ENCODE measurements at places on chromosomes 5 and 9. TPM values are rescaled to one million over a fixed set of nuclear protein-coding genes. Genes with fewer than 3 reads are reported as not detected.

The GLRA1 gene
- total RNA-seq: not detected

The SPRY4 gene
- total RNA-seq: 4.8 TPM

The GLDC gene
- total RNA-seq: 55.9 TPM

The BNIP1 gene
- 6.9 TPM for total RNA-seq

The IL33 gene
- total RNA-seq: 20.0 TPM

The TAF11L10 gene
- total RNA-seq: not detected

GRCh38 chr5:55917402-55918086 is 66.4 kb downstream of the IL31RA start:
- no peak overlapping the region for H3K4me3 ChIP-seq
- H3K27me3 ChIP-seq: no peaks in the 10 kb centered on the region
- H3K36me3 ChIP-seq: no peaks in the 10 kb centered on the region
- no peak for DNase-seq

DNA sequence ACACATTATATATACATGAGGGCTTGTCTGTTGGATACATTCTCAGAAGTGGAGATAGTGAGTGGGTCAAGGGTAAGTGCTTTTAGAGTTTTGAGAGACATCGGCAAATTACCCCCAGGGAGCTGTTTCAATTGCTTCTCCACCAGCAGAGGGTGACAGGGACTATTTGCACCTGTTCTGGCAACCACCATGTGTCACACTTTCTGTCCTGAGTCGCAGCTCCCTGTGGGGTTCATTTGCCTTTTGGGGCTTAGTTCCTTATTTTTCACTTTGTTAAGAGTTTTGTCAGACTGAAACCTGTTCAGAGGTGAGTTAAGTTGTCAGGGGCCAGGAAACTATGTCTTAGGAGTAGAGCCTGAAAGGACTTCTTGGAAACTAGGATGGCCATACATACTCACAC is 20.1 kb upstream of the SLC36A1 start:
- H3K4me3 ChIP-seq: no peak overlapping the region
- DNase-seq: no peak
- H3K27me3 ChIP-seq: no peaks in the 10 kb centered on the region
- H3K36me3 ChIP-seq: no peaks in the 10 kb centered on the region
- H3K27ac ChIP-seq: no peak overlapping the region
- no peaks in the 10 kb centered on the region for H3K4me1 ChIP-seq

GRCh38 chr9:27828908-27829307 is 255.6 kb upstream of the C9orf72 start:
- no peak overlapping the region for H3K4me3 ChIP-seq
- H3K36me3 ChIP-seq: no peaks in the 10 kb centered on the region
- H3K27me3 ChIP-seq: no peaks in the 10 kb centered on the region

DNA sequence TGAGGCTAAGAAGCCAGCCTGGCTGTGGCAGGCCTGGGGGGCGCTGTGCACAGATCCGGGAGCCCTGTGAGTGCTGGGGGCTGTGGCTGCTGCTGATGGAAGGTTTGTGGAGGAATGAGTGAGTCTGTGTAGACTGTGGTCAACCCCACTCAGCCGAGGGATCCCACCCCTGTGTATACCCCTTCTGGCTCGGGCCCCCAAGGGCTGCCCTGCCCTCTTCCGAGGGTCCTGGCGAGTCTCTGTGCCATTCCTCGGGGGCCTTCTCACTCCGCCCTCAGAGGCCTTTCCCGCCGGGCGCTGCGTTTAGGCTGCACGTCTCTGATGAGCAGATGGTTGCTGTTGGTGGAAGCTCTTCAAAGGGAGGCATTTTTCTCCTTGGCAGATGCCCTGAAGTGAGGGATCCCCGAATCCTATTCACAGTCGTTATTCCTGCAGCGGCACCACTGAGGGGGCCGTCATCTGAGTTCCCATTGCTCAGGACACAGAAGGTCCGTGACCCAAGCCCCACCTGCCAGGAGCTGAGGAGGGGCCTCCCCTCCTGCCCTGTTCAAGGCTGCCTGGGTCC is 94.1 kb downstream of the RXRA start:
- no peaks in the 10 kb centered on the region for H3K27me3 ChIP-seq
- no peak for DNase-seq
- H3K4me1 ChIP-seq: peaks cover 5% of the 10 kb centered on the region
- no peak overlapping the region for H3K27ac ChIP-seq
- no peak overlapping the region for H3K4me3 ChIP-seq

DNA sequence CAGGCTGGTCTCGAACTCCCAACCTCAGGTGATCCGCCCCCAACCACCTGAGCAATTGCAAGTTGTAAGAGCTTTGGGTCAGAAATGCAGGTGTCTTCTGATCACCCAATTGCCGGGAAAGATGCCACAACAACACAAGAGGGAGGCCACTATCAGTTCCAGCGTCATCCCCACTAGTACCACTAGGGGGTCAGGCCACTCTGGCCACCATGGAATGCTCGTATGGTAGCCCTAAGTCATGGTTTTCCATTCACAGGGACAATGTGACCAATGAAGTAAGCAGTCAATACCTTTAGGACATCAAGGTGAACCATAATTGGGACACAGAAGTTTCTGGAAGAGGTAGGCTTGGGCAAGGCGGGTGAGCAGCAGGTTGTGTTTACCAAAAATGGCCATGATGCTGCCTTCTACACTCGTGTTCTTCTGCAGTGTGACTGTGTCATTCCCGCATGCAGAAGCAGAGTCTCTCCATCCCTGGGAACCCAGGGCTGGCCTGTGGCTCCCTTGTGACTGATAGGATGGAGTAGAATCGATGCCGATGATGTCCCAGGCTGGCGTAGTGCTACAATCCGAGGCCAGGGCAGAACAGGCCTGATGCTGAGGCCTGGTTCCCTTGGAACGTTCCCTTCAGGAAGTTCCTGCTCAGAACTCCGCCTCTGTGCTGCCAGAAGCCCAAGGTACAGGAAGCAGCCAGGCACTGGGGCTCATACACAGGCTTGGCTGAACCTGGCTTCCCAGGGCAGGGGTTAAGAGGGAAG is 42.2 kb upstream of the ANKRD33B start:
- H3K4me3 ChIP-seq: no peak overlapping the region
- DNase-seq: no peak
- H3K4me1 ChIP-seq: no peaks in the 10 kb centered on the region
- no peaks in the 10 kb centered on the region for H3K27me3 ChIP-seq

DNA sequence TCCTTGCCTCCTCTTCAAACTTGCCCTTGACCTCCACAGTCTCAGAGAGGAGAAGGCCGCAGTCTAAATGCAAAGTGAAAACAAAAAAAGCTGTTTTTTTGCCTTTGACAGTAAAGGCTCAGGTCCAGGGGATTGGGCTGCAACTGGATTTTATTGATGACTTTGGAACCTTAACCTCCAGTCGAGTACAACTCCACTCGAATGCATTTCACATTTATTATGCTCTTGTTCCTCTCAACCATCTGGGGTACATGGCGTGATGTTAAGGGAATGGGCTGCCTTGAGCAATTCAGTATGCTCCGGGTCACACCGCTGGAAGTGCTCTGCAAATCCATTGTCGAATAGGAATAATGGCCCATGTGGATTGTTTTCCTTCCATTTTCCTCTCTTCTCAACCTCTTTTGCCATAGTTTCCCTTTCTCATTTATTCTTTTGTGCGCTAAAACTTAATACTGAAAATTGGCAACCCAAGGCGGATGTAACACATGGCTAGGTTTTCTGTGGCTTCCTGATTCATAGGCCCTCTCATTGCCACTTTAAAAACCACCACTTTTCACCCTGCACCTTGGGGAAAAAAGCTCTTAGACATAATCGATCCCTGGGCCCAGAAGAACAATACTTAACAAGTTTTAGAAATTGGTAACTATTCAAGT is 34.3 kb downstream of the ITK start:
- no peaks in the 10 kb centered on the region for H3K4me1 ChIP-seq
- no peaks in the 10 kb centered on the region for H3K36me3 ChIP-seq
- no peak for DNase-seq
- H3K27ac ChIP-seq: no peak overlapping the region

GRCh38 chr5:44365345-44365744 is 23.9 kb downstream of the FGF10 start:
- no peak for DNase-seq
- H3K36me3 ChIP-seq: no peaks in the 10 kb centered on the region
- no peaks in the 10 kb centered on the region for H3K4me1 ChIP-seq
- H3K27ac ChIP-seq: no peak overlapping the region
- no peak overlapping the region for H3K4me3 ChIP-seq

- H3K4me1 ChIP-seq: peaks cover 49% of the 10 kb centered on the region
- no peaks in the 10 kb centered on the region for H3K27me3 ChIP-seq
- peak overlapping the region; percentile 48 for H3K4me3 ChIP-seq
- no peaks in the 10 kb centered on the region for H3K36me3 ChIP-seq
Measured at GRCh38 chr9:134219646-134220060, 55.3 kb upstream of the RNU6ATAC start.

DNA sequence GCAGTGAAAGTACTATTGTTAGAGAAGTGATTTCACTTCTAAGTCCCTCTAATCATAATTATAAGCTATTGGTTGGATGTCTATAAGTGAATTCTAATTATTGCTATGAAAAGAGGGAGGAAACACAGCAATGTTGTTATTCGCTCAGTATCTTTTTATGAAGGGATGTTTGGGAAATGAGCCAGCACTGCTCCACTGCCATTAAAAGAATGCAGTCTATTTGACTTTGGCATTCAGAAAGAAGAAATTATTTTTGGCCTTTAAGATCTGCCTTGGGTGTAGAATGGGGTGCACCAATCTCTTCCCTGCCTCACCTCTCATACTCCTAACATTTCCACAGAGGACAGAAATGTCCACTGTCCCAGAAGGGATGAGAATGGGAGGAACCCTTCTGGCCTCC is 332.0 kb downstream of the SPATA31D1 start:
- no peaks in the 10 kb centered on the region for H3K36me3 ChIP-seq
- H3K27ac ChIP-seq: no peak overlapping the region
- no peak overlapping the region for H3K4me3 ChIP-seq
- no peaks in the 10 kb centered on the region for H3K4me1 ChIP-seq
- no peaks in the 10 kb centered on the region for H3K27me3 ChIP-seq
- no peak for DNase-seq

GRCh38 chr9:97179616-97180015 is 127.8 kb upstream of the CCDC180 start:
- DNase-seq: no peak
- no peak overlapping the region for H3K4me3 ChIP-seq
- H3K4me1 ChIP-seq: no peaks in the 10 kb centered on the region

DNA sequence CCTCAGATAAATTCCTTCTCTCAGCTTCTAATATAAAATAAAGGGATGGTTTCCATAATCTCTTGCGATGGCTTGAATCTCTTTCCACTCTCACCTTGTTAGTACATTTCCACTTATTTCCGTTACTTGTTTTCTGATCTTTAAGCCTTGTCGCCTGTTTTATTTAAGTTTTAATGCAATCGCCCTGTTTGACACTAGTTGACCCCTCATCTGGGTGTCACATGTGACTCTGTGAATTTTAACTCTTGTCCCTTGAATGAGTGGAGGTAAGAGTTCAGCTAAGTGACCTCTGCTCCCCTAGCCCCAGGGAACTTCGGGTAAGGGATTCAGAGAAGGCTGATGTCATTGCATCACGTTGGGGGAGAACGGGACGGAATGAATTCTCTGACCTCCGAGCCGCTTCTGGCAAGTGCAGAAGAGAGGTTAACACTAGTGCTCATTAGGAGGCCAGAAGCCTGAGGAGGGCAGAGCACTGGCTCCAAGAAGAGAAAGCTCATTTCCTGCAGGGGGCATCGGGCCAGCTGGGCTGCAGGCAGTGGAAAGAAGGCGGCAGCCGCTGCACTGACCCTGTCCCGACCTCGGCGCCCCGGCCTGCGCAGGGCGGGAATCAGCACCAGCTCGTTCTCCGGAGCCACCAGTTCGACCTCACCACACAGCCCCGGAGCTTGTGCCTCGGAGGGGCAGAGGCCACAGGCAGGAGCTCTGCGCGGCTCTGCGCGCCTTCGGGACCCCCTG is 569 bp downstream of the HINT2 start:
- H3K4me1 ChIP-seq: peaks cover 42% of the 10 kb centered on the region
- H3K4me3 ChIP-seq: peak overlapping the region; percentile 82

GRCh38 chr5:155943516-155944407 is 383.2 kb upstream of the SGCD start:
- H3K27me3 ChIP-seq: no peaks in the 10 kb centered on the region
- H3K27ac ChIP-seq: no peak overlapping the region
- H3K36me3 ChIP-seq: no peaks in the 10 kb centered on the region
- H3K4me3 ChIP-seq: no peak overlapping the region

- H3K27me3 ChIP-seq: peaks cover 12% of the 10 kb centered on the region
- no peak overlapping the region for H3K4me3 ChIP-seq
- DNase-seq: no peak
- no peaks in the 10 kb centered on the region for H3K36me3 ChIP-seq
Measured at GRCh38 chr5:77637170-77637997, 1.1 kb downstream of the OTP start.

DNA sequence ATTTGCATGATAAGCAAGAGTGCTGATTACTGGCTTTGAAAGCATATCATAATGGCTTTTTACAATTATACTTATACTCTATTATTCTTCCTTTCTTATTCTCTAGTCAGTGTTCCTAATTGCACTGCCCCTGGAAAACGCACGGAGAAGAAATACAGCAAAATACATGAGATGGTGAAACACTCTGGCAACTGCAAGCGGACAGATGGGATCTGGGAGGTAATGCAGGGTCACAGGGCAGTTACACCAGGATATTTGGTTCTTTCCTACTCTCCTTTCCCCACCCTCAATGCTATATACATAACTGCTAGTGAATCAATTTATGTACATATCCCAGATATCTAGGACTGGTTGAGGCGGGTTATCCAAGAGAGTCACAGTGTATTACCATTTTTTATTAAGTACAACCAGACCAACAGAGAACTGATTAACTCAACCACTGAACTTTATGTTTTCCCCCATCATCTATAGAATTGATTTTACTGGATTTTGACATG is 423.7 kb downstream of the ZSWIM6 start:
- H3K27ac ChIP-seq: no peak overlapping the region
- no peak overlapping the region for H3K4me3 ChIP-seq
- H3K4me1 ChIP-seq: no peaks in the 10 kb centered on the region
- H3K36me3 ChIP-seq: no peaks in the 10 kb centered on the region
- no peaks in the 10 kb centered on the region for H3K27me3 ChIP-seq
- DNase-seq: no peak

DNA sequence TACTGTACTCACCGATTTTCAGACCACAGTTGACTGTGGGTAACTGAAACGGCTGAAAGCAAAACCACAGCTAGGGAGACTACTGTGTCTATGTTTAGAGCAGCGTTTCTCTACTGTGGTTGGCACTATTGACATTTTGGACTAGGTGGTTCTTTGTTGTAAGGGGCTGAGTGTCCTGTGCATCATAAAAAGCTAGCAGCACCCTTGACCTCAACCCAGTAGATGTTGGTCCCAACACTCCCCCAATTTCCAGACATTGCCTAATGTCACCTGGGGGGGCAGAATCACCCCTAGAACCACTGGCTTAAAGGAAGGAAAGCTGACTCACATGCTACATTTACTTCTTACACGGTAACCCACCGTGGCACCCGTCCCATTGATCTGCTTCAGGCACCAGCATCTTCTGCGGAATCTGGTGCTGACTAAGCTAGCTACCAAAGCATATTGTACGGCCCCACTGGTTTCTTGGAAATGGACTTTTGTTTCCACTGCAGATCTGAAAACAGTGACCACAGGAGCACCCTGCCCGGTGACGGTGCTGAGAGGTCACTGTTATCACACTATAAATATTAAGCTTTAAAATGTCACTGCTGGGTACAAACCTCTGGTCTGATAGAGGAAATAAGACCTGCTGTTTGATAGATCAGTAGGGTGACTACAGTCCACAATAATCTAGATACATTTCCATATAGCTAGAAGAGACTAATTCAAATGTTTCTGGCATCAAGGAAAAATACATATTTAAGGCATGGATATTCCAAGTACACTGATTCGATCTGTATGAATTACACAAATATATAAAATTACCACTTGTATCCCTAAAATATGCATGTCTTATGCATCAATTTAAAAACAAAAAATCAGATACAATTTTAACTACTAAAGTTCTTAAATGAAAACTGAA is 151.4 kb downstream of the HSD17B3 start:
- no peak overlapping the region for H3K4me3 ChIP-seq
- H3K27ac ChIP-seq: no peak overlapping the region
- no peaks in the 10 kb centered on the region for H3K4me1 ChIP-seq
- H3K27me3 ChIP-seq: no peaks in the 10 kb centered on the region
- no peak for DNase-seq
